ENCODE measurements at places on chromosomes 7 and 10.

DNA sequence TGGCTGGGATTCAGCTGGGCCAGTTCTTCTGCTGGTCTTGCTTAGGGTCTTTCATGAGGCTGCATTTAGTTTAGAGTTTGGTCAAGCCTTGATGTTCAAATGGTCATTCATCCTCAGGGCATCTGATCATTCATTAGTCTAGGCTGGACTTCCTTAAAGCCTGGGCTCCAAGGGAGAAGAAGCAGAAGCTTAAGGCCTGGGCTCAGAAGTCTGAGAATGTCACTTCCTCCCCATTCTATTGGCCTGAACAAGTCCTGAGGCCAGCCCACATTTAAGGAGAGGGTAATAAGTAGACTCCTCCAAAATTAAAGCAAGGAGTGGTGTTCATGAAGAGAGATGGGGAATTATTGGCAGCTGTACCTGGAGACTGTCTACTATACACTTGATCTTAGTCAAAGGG, 193.2 kb upstream of the HABP2 start:
- DNase-seq: no peak

GRCh38 chr7:149433124-149433523, 27.7 kb downstream of the ZNF777 start:
- no peak for DNase-seq

DNA sequence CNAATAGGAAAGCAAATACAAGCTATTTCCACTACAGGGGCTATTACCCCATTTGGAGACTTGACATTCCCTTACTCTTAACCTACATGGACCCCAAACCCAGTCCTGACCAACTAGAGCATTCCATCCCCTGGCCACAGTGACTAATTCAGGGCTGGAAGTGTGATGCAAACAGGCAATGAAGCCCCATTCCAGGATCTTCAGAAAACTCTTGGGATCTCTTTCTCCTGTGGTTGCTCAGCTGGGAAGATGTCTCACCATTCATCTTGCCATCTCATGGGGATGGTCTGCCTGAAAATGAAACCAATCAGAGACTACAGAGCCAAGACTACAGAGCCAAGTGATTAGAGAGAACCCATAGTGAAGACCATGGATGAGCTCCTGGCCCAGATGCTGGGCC, 206.2 kb downstream of the ZNF365 start:
- DNase-seq: no peak

DNA sequence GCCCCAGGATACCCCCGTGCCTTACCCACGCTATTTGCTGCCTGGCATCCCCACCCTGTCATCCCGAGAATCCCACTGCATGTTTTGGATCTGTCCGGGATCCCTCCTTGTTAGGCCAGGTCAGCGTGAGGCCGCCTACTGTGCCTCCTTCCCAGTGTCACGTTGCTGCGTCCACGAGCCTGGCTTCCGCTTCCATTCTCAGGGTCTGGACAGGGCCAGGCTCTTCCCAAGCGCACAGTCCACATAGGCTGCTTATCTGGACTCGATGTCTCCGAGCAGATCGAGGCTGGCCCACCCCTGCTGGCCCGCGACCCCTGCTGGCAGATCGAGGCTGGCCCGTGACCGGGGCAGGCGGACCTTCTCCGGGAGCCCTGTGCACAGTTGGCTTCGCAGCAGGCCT, 27.1 kb downstream of the FOXK1 start:
- DNase-seq: no peak

DNA sequence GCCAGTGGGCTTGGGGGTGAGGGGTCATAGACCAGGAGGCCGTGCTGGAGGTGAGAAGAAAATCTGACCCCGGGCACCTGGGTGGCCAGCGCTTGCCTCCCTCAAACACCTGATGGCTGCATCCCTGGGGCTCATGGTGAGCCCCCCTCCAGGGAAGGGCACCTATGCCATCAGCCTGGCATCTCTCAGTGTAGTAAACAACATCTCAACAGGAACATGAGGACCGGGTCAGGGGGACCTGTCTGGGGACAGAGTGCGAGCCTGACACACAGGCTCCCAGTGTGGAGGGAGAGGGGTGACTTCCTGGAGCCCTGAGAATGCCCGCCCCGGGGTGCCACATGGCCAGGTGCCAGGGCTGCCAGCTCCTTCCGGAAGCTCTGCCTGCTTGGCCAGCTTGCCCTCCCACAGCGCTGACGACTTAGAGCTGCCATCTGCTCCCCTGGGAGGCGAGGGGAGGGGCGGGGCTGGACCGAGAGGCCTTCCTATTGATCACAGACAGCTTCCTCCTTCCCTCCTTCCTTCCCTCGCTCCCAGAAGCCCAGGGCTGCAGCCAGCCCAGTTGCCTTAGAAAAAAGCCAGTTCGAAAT, 12.3 kb downstream of the STX1A start:
- DNase-seq: no peak

GRCh38 chr7:43296306-43296705, 183.9 kb downstream of the HECW1 start:
- no peak for DNase-seq

GRCh38 chr10:76133597-76134255, 702.3 kb downstream of the LRMDA start:
- DNase-seq: no peak

DNA sequence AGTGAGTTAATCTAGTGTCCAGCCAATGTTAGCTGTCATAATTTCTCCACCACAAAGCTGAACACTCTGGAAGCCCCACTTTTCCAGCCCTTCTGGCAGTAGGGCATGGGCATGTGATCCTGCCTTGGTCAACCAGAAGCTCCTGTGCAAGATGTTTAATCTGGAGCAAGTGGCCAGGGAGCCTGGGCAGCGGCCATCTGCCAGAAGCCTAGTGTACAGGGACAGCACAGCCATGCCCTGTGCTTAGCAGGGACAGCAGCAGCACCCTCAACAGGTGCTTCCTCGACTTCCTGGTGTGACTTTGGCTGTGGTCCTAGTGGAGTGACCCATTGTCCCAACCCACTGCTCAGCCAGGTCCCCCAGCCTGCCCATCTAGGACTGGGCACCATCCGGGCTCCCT, 10.3 kb downstream of the RBP3 start:
- no peak for DNase-seq

- DNase-seq: no peak
These were observed 1.3 kb downstream of the TFR2 start for GRCh38 chr7:100639995-100640516.

DNA sequence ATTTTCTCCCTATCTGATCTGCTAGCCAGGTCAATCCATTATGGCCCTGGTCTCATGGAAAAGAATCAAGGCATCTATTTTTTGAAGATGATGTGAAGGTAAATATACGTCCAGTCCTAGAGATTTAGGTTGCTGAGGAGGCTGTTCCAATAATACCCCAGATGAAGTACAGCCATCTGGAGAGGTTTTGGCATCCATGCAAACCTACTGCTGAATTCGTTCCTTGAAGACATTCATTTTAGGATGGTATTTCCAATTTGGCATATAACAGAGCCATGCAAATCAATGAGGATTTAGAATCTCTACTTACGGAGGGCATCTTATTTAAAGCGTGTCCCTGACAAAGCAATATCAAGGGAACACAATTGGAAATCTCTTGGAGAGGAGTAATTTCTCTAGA, 465.5 kb downstream of the KCNMA1 start:
- no peak for DNase-seq

GRCh38 chr7:129013048-129013724, 41.7 kb downstream of the TNPO3 start:
- DNase-seq: no peak

DNA sequence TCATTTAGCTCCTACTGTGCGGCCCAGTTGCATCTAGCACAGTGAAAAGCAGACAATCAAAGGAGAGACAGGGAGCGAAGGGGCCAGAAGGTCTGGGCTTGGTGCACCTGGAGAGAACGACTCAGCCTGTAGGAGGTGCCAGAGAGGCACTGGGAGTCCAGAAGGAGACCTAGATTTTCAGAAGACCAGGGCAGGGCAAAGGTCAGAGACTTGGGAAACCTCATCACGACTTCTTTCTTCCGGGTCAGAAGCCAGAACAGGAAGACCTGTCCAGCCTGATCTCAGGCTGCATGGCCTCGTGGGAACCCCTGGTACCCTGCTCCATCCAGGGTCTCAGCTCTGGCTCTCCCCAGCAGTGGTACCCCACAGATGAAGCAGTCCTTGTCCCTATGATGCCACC, 5.2 kb downstream of the AGAP3 start:
- no peak for DNase-seq

All from activated T-helper 1 cell treated with anti-CD3 and anti-CD28 coated beads, Interleukin-2, amount 50 U/mL, for 16 hours (primary cell).